Fibroblast of the conjunctiva (primary cell): ENCODE measurements at places on chromosomes 3 and 15.

GRCh38 chr3:104108522-104108921 is 1258.2 kb upstream of the ALCAM start:
- DNase-seq: no peak

DNA sequence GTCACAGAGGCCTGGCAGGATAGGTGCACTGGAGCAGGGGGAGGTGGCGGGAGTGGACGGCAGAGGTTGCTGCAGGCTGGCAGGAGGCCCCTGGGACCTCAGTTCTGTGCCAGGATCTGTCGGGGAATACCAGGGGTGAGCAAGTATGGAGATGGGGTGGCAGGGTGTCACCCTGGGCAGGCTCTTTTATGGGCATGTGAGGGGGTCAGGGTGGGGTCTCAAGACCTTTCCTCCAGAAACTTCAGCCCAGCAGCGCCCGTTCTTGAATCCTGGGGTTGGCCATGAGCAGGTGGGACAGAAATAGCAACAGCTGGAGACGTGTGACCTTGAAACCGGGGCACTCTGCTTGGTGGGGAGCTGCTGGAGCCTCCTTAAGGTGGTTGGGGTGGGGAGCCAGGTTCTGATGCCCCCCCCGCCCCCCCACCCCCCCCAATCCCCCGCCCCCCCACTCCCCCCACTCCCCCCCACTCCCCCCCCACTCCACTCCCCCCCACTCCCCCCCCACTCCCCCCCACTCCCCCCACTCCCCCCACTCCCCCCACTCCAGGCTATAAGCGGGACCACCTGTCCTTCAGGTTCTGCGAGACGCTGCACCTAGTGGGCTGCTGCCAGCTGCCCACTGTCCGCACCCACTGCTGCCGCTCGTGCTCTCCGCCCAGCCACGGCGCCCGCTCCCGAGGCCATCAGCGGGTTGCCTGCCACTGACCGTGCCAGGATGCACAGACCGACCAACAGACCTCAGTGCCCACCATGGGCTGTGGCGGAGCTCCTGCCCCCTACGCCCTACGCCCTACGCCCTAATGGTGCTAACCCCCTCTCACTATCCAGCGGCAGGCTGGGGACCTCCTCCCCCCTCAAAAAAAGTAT is 84.9 kb downstream of the TBC1D2B start:
- no peak for DNase-seq

GRCh38 chr3:141346839-141347238 is 21.5 kb upstream of the ZBTB38 start:
- no peak for DNase-seq

GRCh38 chr15:31342381-31342780 is 15.7 kb downstream of the KLF13 start:
- no peak for DNase-seq

DNA sequence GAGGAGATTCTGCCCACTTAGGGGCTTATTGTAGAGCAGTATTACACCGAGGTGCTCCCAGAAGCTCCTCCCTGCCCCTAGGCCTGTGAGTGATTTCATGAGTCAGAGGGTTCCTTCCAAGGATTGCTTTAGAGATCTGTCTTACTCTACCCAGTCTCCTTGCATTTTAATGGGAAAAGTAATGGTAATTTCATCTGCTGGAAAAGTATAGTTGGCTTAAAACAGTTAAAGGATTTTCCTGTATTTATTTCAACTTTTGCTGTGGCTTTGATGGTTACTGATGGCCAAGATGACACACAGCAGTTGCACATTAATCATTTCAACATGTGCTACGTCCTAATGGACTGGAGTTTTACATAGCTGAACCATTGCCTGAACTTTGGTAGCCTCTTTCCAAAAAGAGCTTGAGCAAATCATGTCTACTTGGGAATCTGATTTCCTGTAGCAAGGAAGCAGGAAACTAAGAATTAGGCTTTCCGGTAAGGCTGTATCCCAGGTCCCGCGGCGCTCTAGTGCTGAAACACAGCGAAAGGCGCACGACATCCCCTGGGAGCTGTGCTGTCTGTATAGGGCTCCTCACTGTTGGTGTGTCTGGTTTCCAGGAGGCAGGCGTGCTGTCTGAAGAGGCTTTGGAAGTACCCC is 9.2 kb upstream of the PGPEP1L start:
- peak; percentile 26 for DNase-seq

DNA sequence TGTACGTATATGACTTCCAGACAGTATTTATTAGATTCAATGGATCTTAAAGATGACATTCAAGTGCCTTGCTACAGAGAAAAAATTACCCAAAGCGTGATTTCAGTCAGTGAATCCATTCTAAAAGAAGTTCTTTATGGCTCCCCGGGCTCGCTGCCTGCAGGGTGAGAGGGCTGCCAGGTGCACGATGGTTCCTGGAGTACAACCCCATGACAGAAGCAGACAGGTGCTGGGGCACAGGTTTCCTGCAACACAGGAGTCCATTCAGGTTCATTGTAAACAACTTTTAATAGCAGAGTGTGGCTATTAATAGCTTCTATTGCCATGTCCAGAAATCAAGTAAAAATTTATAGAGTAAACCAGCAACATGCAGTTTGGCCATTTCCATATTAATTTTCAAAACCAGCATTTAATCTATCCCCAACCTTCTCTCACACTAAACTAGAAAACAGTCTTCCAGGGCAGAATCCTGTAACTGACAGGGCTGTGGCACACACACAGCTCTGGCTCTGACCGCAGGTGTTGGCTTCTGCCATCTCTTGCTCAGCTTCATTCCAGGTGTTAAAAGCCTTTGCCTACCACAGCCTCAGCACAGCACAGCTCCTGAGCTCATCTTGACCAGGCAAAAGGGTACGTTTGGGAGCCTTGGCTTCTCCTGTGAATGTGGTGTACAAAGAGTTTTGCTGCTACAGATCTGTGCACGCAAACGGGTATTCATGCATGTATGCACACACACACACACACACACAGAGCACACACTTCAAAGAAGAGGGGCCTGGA is 185.9 kb downstream of the MEX3B start:
- DNase-seq: no peak

DNA sequence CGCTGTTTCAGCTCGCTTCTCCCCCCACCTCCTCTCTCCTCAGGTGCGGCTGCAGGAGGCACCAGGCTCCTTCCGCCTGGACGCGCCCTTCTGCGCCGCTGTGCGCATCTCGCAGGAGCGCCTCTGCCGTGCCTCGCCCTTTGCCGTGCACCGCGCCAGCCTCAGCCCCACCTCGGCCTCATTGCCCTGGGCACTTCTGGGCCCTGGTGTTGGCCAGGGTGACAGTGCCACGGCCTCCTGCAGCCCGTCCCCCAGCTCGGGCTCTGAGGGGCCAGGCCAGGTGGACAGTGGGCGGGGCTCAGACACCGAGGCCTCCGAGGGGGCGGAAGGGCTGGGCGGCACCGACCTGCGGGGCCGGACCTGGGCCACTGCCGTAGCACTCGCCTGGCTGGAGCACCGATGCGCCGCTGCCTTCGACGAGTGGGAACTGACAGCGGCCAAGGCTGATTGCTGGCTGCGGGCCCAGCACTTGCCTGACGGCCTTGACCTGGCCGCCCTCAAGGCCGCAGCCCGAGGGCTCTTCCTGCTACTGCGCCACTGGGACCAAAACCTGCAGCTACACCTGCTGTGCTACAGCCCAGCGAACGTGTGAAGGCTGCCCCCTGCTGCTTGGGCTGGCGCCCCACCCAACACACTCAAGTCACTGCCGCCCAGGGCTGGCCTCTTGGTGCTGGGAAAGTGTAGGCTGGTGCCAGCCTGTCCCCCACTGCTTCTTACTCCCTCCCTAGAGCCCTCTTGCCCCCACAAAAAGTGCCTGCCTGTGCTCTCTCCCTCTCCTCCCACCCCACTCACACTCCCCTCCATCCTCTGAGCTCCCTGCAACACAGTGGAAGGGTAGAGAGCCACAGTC is 7.1 kb downstream of the ALG3 start:
- no peak for DNase-seq
